NCI-H1930 (cell line): ENCODE measurements at places on chromosomes 7 and 10.

DNA sequence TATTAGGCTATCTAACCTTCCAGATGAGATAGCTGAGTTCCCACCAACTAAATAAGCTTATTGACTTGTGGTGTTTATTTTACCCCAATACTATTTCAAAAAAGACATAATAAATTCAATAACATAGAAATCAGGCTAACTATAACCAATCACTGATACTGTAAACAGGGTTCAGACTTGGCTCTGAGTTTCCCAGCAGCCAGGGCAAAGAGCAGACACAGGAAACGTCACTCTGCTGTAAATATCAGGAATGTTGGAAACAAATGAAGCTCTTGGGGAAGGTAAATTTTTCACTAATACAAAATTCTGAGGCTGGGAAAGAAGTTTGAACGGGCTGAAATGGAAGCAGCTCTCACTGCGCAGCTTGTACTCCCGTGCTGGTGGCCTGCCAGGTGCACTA is 114.6 kb downstream of the GALNT11 start:
- DNase-seq, result no peak

- DNase-seq, result no peak
Measured at GRCh38 chr10:100670828-100671479, 74.4 kb upstream of the PAX2 start.

DNA sequence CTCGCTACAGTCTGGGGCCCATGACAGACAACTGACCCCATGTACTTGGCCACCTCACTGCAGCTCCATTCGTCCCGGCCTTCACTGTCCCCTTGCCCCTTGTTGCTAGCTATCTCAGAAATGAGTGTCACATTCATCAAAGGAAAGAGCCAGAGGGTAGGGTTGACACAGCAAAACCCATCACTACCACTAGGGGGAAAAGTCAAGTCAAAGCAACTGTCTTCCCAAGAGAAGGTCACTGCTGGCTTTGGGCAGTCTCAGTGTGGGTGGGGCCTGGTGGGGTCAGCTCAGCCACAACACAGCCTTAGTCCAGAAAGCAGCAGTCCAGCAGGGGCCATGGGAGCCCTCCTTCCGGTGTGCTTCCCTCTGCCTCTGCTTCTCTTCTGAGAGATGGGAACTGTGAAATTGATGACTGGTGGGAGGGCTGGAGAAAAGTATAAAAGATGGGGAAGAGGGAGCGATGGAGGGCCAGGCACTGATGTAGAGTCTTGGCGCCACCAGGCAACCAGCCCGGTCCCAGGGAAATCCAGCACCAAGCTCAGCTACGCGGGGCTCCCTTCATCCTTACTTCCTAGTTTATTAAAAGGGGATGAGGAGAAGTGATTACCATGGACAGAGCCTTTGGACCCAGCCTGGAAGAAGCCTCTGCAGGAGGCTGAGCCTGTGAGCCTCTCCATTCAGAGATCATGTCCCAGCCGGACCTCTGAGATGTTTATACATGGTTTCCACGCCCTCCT is 58.0 kb downstream of the PLXNA4 start:
- no peak for DNase-seq

DNA sequence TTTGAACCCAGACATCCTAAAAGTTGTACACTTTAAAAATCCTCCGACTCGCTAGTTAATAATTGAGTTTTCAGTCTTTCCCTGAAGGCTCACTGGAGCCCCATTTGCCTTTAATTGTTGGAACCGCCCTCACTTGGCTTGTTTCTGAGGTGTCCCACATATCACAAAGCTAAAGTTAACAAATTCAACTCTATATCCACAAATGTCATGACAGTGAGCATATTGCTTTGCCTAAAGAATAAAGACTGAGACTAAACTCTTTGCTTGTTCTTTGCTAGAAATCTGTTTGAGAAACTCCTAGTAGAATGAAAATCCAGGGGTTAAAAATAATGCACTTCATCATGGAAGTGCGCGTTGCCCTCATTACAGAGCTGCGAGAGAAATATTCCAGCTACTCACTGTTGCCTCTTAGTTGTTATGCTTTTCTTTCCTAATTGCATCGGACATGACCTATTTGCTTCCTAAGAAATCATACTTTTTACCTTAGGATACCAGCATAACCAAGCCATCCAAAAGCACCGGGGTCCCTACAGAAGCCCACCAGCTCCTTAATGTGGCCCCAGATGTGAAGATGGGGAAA is 752 bp downstream of the THSD7A start:
- no peak for DNase-seq

GRCh38 chr7:78125884-78126283 is 327.3 kb downstream of the PHTF2 start:
- DNase-seq, result no peak

DNA sequence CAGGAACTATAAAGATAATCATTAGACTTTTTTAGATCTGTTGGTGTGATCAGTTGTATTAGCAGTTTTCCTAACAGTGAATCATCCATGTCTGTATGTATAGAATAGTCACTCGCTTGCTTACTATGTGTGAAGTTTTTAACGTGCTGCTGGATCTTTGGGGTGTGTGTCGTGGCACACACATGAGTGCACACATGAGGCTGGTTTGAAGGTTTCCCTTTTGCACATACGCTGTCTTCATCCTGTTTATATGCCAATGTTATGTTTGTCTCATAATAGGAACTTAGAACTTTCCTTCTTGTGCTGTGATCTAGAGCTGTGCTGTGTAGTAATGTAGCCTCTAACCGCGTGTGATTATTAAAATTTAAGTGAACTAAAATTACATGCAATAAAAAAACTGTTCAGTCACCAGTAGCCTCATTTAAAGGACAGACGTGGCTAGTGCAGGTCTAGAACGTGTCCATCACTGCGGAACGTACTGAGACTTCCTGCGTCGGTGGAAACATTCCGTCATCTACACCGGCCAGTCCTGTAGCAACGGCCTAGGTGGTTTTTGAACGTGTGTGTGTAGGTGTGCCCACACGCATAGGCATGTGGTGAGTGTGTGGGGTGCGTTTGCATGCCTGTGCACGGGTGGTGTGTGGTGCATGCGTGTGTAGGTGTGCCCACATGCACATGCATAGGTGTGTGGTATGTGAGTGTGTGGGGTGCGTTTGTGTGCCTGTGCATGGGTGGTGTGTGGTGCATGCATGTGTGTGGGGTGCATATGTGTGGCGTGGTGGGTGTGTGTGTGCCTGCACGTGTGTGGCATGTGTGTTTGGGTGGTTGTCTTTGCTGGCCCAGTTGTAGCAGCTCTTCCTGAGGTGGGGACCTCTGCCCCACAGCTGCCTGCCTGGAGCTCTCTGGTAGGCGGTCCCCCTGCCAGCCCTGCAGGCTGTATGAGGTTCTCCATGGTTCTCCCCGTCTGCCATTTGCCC is 56.6 kb downstream of the INPP5A start:
- DNase-seq, result no peak

- no peak for DNase-seq
Measured at GRCh38 chr10:102616066-102616770, 28.1 kb upstream of the TRIM8 start.

- no peak for DNase-seq
Measured at GRCh38 chr7:139488810-139489209, 5.3 kb upstream of the KLRG2 start.

GRCh38 chr10:102066399-102067088 is 1.4 kb downstream of the HPS6 start:
- DNase-seq, result no peak

- no peak for DNase-seq
Measured at GRCh38 chr10:64529003-64529350, 1007.8 kb downstream of the REEP3 start.

GRCh38 chr10:6009150-6009549 is 31.8 kb upstream of the IL15RA start:
- no peak for DNase-seq

GRCh38 chr7:40833888-40834234 is 699.1 kb downstream of the SUGCT start:
- no peak for DNase-seq

DNA sequence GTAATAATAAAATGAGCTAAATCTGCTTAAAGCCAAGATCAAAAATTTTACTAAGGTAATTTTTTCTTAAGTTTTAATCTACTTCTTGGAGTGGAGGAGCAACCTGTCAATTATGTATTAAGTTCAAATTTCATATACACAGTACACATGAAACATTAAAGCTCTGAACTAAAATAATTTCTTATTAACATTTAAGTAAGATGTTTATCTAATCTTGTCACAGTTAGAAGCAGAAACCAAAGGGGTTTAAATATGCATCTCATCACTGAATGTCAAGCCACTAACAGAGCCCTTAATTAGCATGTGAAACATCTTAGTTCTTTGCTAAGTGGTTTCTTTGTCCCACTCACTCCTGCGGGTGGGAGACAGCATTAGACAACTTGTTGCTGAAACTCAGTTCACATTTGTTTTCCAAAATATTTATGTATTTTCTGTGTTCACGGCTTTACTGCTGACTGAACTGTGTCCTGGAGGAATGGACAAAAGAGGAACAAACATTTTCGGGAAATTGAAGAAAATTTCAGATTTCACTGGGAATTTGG is 130.9 kb upstream of the MBL2 start:
- no peak for DNase-seq

DNA sequence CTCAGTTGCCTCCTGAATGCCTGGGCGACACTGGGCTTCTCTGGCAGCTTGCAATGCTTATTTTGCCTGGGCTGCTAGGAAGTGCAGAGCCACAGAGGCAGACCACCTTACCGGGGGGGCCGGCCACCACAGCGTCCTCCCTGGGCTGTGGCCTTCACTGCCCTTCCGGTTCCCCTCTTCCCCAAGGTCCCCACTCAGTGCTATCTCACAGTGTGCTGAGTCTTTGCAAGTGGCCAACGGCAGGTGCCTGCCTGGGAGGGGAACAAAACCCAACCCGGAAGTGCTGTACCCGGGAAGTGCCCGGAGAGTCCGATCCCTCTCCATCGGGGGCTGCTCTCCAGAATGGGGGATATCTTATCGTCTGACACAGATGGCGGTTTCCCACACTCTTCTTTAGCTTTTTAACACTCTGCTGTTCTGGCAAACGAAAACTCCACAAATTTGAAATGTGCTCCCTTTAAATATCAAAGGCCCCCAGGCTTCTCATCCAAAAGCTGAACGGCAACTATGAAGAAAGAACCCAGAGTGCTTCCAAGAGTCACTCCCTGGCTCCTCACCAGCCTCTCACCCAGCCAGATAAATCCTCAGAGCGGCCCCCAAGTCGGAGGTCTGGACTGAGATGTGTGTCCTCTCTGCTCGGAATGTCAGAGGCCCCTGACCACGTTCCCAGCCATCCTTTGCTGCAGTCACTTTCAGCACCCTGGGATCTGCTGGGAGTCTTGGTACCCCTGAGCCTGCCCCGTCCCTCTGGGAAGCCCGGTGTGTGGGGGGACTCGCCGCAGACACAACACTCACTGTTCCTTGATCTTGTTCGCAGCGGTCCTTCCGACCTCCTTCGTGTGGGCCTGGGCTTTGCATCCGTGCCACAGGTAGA is 165.1 kb downstream of the SVIL start:
- DNase-seq, result no peak

DNA sequence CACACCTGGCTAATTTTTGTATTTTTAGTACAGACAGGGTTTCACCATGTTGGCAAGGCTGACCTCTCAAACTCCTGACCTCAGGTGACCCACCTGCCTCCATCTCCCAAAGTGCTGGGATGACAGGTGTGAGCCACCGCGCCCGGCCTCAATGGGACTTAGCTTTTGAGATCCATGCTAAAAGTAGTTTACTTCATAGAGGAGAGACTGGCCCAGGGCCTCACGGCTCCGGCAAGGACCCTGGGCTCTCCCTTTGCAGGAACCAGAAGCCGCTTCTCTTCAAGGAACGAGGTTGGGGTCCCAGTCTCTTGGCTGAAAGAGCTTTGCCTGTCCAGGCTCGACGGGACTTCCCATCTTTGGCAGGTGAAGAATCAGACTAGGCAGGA is 30.1 kb upstream of the DNAAF5 start:
- no peak for DNase-seq

DNA sequence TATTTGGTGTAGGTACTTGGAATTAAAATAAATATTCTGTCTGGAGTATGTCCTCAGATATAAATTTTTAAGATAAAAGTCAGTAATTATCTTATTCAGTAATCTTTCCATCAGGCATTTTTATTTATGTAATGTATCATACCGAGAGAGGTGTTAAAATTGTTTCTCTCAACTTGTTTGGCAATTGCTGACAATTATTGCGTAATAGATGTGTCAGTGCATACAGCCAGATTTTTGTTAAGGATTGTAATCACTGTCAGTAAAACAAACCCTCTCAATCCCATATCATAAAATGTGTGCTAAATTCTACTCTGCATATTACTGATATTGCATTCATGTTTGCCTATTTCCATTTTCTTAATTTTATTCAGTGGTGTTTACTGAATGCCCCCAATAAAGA is 69.2 kb downstream of the CNTNAP2 start:
- no peak for DNase-seq

GRCh38 chr10:78248651-78249464 is 215.2 kb downstream of the RPS24 start:
- DNase-seq, result no peak

- DNase-seq, result no peak
Measured at GRCh38 chr10:104092749-104093148, 7.1 kb upstream of the COL17A1 start.

GRCh38 chr10:3102720-3103427 is 35.5 kb downstream of the PFKP start:
- DNase-seq, result no peak

DNA sequence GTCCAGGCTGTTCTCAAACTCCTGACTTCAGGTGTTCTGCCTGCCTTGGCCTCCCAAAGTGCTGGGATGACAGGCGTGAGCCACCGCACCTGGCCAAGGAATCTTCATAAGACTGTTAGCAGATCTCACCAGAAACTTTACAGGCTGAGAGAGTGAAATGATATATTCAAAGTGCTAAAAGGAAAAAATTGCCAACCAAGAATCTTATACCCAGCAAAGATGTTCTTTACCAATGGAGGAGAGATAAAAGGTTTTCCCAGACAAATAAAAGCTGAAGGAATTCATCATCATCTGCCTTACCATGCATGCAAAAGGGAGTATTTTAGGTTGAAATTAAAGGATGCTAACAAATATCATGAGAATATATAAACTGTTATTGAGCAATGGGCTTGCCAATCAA is 23.6 kb downstream of the GIMAP7 start:
- no peak for DNase-seq

DNA sequence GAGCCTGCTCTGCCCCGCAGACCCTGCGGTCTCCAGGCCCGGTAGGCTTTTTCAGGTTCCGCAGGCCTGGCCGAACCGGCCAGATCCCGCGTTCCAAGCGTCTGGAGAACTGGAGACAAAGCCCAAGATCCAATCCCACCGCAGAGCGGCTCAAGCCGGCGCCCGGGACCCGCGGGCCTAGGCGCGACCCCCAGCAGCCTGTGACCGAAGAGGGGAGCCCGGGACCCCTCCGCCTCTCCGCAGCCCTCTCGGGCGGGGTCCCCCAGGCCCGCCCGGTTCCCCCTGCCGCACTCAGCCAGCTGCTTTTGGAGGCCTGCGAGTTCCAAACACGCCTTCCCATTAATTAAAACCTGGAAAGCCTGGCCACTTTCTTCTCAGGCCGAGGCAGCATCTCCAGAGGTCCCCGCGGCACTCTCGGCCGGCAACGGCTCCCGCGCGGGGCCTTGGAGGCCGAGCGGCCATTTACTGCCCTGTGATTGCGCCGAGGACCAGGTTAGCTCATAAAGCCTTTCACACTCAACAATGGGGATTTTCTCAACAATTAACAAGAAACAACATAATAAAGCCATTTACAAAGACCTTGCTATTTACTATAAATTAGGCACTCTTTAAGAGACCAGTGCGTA is 16.7 kb downstream of the SKIDA1 start:
- no peak for DNase-seq

GRCh38 chr7:158828133-158829020 is 932 bp downstream of the ESYT2 start:
- no peak for DNase-seq

- DNase-seq, result no peak
Measured at GRCh38 chr10:110817614-110818013, 54.1 kb upstream of the PDCD4 start.

GRCh38 chr10:84026821-84027257 is 112.5 kb upstream of the GHITM start:
- no peak for DNase-seq
